Sciatic nerve (tissue), 2 donors: ENCODE measurements at places on chromosomes 2 and 18. TPM values are rescaled to one million over a fixed set of nuclear protein-coding genes. Genes with fewer than 3 reads are reported as not detected.

GRCh38 chr18:50473881-50474280, 86.0 kb upstream of the MAPK4 start:
- DNase-seq: no peak

DNA sequence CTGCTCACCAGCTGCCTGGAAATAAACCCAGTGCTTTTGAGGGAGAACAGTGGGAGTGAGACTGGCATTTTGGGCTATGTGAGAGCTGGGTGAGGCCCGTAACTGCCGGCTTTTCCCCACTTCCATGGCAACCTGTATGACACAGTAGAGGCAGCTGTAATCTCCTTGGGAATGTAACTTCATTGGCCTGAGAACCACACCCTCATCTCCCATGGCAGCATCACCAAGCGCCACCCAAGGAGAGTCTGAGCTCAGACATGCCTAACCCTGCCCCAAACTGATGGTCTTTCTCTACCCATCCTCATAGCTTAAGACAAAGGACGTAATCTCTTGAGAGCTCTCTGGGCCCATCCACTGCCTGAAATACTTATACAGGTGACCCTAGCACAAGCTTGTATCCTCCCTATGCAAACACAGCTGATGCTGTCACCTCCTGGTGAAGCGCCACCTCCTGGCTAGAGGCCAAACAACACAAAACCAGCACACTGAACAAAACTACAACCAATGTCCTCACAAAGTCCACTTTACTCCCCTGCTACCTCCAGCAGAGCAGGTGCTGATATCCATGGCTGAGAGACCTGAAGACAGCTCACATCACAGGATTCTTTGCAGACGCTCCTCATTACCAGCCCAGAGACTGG, 763.4 kb upstream of the NRXN1 start:
- DNase-seq: no peak

DNA sequence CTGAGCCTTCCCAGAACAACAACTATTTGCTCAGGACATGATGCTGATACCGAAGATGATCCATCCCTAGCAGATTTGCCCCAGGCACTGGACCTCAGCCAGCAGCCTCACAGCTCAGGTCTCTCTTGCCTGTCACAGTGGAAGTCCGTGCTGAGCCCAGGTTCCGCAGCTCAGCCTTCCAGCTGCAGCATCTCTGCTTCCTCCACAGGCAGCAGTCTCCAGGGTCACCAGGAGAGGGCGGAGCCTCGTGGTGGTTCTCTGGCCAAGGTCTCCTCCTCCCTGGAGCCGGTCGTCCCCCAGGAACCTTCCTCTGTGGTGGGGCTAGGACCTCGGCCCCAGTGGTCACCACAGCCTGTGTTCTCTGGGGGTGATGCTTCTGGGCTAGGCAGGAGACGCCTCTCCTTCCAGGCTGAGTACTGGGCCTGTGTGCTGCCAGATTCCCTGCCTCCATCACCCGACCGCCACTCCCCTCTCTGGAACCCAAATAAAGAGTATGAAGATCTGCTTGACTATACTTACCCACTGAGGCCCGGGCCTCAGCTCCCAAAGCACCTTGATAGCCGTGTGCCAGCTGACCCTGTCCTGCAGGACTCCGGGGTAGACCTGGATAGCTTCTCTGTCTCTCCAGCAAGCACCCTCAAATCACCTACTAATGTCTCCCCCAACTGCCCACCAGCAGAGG, 15.4 kb downstream of the CEP68 start:
- DNase-seq: no peak

Gene REG3A
- 2.3 TPM for total RNA-seq
